Smooth muscle cell of the pulmonary artery (primary cell): ENCODE measurements at places on chromosomes 11 and 22. TPM values are rescaled to one million over a fixed set of nuclear protein-coding genes. Genes with fewer than 3 reads are reported as not detected.

Gene RABL2B
- 11.3 and 18.2 TPM in 2 replicates for total RNA-seq

Gene OR8A1
- total RNA-seq, result not detected in 2 replicates

Gene SYT7
- total RNA-seq, result 7.4 and 40.1 TPM in 2 replicates

Gene NEU3
- total RNA-seq, result 6.3 and 6.9 TPM in 2 replicates

Gene TRIM49D2
- total RNA-seq, result not detected in 2 replicates

Gene SCUBE1
- not detected in 2 replicates for total RNA-seq

Gene GVQW3
- total RNA-seq, result 1.4 and 1.9 TPM in 2 replicates

Gene ACR
- total RNA-seq, result not detected in 2 replicates

Gene SLC43A1
- 6.3 and 12.7 TPM in 2 replicates for total RNA-seq

Gene HSPB2
- total RNA-seq, result 0.79 and 1.4 TPM in 2 replicates

Gene SLC6A5
- total RNA-seq, result not detected in 2 replicates

Gene NEFH
- 0.20 and 0.53 TPM in 2 replicates for total RNA-seq

Gene MAP6
- total RNA-seq, result 2.4 and 2.8 TPM in 2 replicates

Gene TRIM51
- total RNA-seq, result not detected in 2 replicates

Gene C22orf31
- total RNA-seq, result not detected in 2 replicates

Gene OAF
- total RNA-seq, result 17.3 and 26.0 TPM in 2 replicates

Gene ISX
- not detected in 2 replicates for total RNA-seq

Gene IFITM10
- 1.9 and 2.7 TPM in 2 replicates for total RNA-seq

Gene TENM4
- total RNA-seq, result 42.4 and 66.9 TPM in 2 replicates

Gene RAG1
- 0.33 and 0.65 TPM in 2 replicates for total RNA-seq

Gene ADM
- total RNA-seq, result 136 and 440 TPM in 2 replicates

Gene XPNPEP3
- 10.6 and 16.4 TPM in 2 replicates for total RNA-seq

Gene FREY1
- total RNA-seq, result 1.5 and 1.6 TPM in 2 replicates

Gene CALCA
- total RNA-seq, result not detected in 2 replicates

Gene OR51E2
- 0.33 TPM in 1 of 2 replicates, not detected in the other for total RNA-seq

Gene GPR83
- not detected in 2 replicates for total RNA-seq

Gene MOB2
- total RNA-seq, result 25.5 and 31.0 TPM in 2 replicates

Gene VWCE
- 1.4 and 1.9 TPM in 2 replicates for total RNA-seq

Gene OR52H1
- total RNA-seq, result 0.91 and 0.99 TPM in 2 replicates

Gene APLNR
- total RNA-seq, result 0.03 and 0.39 TPM in 2 replicates

Gene MUC15
- not detected in 2 replicates for total RNA-seq

Gene MYO7A
- total RNA-seq, result 0.13 and 0.20 TPM in 2 replicates

Gene TMEM191B
- total RNA-seq, result 0.10 and 0.91 TPM in 2 replicates

Gene RASGRP2
- total RNA-seq, result 0.26 and 0.50 TPM in 2 replicates

Gene KIF18A
- 3.8 and 6.8 TPM in 2 replicates for total RNA-seq

Gene SERPING1
- 11.6 and 43.9 TPM in 2 replicates for total RNA-seq

Gene BRSK2
- 0.46 and 1.1 TPM in 2 replicates for total RNA-seq

Gene ANKRD49
- 8.9 and 9.4 TPM in 2 replicates for total RNA-seq
